Cortex of kidney (tissue), 1 donor: ENCODE measurements at places on chromosomes 12 and 14.
A peak's percentile ranks its signal among the peaks of the same experiment; 100 is the strongest.

- DNase-seq, result no peak
Observed at GRCh38 chr12:89179983-89180382, 172.3 kb downstream of the DUSP6 start.

GRCh38 chr12:13210236-13211190, 14.0 kb downstream of the EMP1 start:
- DNase-seq, result no peak

DNA sequence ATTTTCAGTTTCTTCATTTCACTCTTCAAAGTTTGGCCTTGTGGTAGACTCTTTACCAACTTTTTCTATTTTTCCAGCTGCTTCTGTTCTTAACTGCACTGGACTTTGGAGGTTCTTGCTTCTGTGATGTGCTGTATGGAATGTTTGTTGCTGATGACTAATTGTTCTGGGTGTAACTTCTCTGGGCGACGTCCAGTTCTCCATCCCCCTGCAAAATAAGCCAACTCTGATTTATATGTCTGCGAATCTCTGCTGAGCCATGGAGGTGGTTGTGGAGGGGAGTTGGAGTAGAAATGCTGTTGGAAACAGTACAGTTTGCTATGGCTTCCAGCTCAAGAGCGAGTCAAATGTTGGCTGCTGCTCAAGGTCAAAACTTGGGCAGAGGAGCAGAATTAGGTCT, 113.9 kb upstream of the DYRK2 start:
- DNase-seq, result no peak

DNA sequence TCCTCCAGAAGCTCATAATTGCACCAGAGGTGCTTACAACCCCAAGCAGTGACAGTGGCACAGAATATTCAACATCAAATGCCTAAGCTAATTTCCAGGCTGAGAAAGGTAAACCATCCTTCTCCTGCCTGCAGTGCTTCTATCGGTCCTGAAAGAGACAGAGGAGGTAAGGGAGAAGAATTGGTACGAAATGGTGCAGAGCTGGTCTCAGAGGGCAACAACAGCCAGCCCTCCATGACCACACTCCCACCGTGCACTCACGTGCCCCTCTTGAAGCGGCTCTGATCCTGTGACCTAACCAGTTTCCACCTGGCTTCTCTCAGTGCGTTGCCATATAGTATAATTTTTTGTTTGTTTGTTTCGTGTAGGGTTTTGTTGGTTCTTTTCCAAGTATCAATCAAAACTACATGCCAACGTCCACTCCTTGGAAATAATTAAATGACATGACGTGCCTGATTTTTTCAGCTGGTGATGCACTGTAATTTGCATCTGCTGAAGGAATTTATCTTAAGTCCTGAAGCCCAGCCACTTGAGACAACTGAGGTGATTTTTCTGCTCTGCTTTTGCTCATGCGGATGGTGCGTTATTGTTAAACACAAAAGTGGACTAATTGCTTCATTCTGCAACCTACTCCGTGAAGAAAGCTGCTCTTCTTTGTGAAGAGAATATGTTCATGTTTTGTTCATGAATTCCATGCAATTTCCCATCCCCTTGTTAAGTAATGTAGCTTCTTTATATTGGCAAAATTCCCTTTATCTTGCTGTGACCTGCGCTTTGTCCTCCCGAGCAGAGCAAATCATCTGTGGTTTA, 1.3 kb upstream of the ATP2A2 start:
- DNase-seq, result no peak

GRCh38 chr12:70920891-70921290, 353 bp upstream of the PTPRR start:
- DNase-seq, result no peak

- DNase-seq, result no peak
Observed at GRCh38 chr12:66623455-66623854, 55.4 kb downstream of the GRIP1 start.

GRCh38 chr12:104864668-104865067, 93.4 kb downstream of the SLC41A2 start:
- DNase-seq, result no peak

DNA sequence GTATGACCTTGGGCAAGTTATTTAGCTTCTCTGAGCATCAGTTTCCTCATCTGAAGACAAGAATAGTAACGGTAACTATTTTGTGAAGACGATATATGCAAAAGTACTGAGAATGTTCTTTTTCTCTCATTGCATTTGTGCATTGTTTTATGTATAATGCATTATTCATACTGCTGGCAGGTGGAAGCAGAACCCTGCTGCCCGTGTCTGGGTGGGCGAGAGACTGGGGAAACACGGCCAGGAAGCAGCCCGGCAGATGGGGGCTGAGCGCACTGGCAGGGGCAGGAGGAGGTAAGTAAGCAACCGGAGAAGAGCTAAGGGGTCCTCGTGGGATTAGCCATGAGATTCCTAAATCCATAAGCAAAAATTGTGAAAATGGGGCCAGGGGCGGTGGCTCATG, 115.8 kb upstream of the MED13L start:
- DNase-seq, result no peak

DNA sequence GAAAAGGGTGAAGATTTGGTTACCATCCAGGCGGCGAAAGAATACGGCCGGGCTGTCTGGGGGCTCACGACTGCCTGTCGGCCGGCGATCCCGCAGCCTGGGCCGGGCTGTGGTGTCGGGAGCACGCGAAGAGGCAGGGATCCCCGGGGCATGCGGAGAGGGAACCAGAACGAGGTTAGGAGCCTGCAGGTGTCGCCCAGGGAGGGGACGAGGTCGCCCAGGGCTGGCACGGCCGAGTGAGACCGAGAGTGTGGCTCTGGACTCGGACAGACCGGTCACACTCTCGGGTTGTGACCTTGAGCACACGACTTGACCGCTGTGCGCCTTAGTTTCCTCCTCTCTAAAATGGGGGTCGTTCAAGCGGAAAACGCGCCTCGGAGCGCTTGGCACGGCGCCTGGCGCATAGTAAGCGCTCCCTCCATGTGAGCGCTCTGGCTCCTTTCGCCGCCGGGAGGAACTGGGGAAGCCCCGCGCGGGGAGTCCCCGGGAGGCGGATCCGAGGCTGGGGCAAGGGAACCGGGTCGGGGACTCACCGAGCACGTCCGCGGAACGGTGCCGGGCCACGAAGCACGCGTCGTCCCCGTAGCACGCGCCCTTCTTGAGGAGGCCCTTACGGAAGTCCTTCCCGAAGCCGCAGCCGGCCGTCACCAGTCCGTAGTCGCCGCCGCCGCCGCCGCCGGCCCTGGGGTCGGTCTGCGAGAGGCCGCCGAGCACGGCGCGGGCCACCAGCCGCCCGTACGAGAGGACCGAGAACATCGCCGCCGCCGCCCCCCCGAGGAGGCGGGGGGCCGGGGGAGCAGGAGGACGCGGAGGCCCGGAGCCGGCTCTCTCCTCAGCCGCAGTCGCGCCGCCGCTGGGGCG, 612 bp downstream of the PPTC7 start:
- peak; percentile 52 for DNase-seq

DNA sequence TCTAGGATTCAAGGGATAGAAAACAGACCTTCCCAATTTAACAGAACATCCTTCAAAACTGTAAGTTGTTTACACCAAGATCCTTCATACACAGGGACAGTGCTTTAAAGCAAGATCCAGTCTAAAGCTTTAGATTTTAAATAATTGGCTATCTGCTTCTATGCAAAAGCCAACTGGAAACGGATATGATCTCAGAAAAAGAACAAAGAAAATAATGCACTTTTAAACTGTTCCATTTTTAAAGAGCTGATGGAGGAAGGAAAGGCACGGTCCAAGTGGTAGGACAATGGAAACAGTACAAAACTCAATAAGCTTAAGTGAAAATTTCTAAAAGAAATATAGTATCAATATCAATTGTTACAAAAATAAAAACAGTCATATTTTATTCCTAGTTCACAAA, 27.7 kb downstream of the LRP6 start:
- DNase-seq, result no peak

DNA sequence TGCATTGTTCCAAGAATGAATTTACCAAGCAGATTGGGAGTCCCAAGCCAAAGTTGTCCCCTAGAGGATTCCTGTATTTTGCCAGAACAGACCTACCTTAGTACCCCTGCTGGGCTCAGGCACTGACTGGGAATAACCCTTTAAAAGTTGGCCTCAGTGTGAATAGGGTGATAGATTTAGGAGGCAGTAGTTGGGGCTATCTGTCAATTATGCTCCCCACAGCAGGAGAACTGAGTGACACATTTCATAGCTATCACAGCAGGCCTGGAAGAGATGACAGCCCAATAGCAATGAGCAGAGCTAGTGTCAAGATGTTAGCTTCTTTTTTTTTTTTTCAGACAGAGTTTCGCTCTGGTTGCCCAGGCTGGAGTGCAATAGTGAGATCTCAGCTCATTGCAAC, 14.3 kb upstream of the LRP6 start:
- DNase-seq, result no peak

GRCh38 chr14:85445151-85445795, 84.7 kb upstream of the FLRT2 start:
- DNase-seq, result no peak

DNA sequence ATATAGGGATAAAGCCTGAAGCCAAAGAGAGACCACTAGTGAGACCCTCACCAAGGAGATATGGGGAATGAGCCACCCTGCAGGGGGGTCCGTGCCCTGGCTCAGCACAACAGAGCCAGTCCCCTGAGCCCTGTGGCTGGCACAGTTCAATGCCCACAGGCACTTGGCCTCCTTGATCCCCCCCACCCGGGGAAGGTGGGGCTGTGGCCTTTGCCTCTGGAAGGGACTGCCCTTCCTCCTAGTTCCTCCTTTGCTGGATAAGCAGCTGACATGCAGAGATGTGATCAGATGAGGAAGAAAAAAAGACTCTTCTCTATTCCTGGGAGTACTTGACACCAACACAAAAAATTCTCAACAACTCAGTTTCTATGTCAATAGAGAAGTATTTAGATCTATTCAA, 19.9 kb downstream of the TTC7B start:
- DNase-seq, result no peak

GRCh38 chr12:123389560-123390351, 5.8 kb downstream of the KMT5A start:
- no peak for DNase-seq

- DNase-seq, result no peak
Observed at GRCh38 chr12:53204351-53204750, 2.7 kb downstream of the ITGB7 start.

GRCh38 chr12:110224379-110225304, 56.4 kb upstream of the ATP2A2 start:
- DNase-seq, result no peak

GRCh38 chr12:119354172-119354571, 19.6 kb downstream of the CCDC60 start:
- DNase-seq, result no peak

DNA sequence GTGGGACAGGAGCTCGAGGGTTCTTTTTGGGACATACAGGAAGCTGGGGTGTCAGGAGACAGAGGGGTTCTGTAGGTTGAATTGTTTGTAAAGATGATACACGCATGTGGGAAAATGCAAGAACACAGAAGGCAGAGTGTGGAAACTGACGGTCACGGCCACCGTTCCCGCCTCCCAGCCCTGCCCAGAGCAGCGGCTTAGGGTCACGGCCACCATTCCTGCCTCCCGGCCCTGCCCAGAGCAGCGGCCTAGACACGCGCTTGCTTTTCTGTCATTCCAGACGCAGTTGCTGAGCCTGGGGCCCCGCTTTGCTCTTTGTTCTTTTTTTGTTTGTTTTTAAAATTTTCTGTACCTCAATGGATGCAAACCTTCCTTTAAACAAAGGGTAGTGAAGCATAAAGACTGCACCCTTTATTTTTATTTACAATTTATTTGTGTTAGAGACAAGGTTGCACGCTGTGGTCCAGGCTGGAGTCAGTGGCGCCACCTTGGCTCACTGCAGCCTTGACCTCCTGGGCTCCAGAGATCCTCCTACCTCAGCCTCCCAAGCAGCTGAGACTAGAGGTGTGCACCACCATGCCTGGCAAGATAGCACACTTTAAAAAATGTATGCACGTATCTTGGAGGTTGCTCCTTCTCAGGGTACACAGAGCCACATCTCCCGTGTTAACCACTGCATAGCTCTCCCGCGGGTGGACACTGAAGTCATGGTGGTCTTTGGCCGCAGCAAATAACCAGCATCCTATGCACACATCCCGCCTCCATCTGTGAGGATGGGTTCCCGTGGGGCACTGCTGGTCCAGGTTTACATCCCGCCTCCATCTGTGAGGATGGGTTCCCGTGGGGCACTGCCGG, 142.3 kb downstream of the ADGRD1 start:
- DNase-seq, result no peak

DNA sequence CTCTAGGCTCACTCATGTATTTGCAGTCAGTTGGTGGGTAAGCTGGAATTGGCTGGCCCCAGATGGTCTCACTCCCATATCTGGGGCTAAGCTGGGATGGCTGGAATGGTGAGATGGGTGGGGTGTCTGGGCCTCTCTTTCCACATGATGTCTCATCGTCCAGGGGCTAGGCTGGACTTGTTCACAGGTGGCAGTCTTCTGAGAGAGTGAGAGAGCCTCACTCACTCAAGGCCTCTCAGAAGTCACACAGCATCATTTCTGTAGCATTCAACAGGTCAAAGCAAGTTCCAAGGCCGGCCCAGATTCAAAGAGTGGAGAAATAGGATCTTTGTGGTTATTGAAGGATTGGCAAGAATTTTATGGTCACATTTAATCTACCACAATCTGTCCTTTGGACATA, 102.7 kb downstream of the UNC79 start:
- no peak for DNase-seq

GRCh38 chr12:78888568-78888967, 24.0 kb downstream of the SYT1 start:
- DNase-seq, result no peak

DNA sequence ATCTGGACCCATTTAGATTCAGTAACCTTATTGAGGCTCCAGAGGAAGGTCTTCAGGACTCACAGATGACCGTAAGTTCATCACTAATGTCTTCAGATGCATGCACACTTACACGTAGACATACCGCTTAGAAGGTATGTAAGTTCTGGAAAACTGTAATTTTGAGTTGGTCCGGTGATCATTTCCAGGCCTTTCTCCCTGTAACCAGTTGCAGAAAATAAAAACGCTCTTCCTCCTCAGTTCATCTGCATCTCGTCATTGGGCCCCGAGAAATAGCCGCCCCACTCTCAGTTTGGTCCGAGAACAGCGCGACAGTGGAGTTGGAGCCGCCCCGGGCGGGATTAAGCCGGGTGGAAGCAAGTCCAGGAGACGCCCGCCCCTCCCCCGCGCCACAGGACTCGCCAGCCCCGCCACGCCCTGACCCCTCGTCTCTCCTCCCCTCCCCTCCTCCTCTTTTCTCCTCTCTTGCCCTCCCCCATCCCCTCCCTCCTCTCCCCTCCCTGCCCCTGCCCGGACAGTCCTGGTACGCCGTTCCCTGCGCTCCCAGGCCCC, 83.7 kb downstream of the TNFAIP2 start:
- no peak for DNase-seq

DNA sequence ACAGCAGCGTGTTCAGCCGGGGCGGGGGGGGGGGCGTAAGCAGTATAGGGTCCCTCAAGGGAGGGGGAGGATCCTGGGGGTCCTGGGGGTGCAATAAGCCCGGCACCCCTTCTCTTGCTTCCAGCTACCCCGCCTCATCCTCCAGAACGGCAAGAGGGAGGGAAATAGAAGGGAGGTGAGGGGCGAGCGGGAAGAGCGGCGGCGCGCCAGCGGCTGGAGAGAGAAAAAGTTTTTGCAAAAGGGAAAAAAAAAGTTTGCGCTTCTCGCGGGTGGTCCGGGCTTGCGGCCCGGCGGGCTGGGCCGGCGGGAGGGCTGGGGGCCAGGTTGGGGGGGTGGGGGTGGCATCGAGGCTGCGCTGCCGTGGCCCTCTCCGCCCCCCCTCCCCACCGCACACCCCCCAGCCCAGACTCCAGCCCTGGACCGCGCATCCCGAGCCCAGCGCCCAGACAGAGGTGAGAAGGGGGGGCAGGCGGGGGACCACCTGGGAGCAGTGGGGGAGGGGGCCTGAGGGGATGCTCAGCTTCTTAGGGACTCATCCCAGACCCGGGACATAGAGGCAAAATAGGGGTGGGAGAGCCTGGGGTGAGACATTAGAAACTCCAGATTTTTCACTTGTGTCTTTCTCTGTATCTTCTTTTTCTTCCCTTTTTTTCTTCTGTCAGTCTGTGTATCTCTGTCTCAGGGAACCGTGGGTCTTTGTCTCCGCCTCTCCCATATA, at the start of gene GLI1:
Gene GLI1, plus strand, starts transcription at position 36 of the 718 bp plus-strand sequence. CDS start 3,907 bp downstream, outside the sequence.
- DNase-seq, result no peak
